ENCODE measurements at places on chromosomes 5 and 9.

DNA sequence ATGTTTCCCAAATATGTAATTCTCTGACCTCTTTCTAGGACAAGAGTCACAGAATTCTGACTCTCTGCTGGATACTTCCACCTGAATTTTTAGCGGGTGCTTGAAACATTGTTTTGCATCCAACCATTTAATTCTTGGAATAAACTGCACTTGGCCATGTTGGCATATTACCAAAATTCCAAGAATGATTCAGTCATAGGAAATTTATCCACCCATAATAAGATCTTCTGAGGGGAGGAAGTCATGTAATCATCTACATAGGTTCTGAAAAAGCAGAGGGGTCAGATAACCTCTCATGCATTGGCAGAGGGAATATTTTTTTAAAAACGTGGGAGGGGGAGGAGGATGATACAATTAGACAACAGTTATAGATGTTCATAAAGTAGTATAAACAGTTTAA lies 156.9 kb downstream of the PAM start:
- DNase-seq = no peak

DNA sequence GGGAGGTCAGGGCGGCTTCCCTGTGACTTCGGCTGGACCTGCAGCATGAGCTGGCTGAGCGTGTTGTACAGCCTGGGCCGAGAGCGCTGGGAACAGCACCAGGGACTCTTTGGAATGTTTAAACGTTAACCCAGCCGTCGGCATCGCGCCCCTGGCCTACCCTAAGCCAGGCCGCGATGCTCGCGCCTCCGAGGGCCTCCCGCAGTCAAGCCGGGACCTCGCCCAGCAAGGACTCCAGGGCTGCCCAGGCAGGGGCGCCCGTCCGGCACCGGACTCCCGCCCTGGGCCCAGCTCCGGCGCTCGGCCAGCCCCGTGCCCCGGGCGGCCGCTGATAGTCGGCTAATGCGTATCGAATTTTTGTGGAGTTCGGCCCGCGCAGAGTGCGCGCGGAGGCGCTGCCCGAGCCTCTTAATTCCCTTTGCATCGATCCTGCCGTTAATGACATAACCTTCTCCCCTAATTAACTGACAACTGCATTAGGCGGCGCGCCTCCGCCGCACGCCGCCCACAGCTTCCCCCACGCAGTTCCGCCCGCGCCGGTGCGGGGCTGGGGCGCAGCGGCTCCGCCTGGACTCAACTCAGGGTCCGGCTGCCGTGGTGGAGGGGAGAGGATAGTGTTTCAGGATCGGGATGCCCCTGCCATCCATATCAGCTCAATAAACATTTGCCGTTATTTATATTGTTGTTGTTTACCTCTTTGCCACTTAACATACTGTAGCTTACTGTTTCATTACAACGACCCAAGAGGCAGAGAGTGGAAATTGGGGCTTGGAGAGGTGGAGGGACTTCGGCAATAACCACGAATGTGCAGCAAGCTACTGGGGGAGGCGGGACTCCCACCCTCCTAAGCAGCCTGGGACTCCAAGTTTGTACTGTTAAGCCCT lies 28.8 kb upstream of the CDC23 start:
- peak; percentile 53 for DNase-seq

- DNase-seq = no peak
These were observed 75.6 kb downstream of the USP20 start for GRCh38 chr9:129910628-129911567.

DNA sequence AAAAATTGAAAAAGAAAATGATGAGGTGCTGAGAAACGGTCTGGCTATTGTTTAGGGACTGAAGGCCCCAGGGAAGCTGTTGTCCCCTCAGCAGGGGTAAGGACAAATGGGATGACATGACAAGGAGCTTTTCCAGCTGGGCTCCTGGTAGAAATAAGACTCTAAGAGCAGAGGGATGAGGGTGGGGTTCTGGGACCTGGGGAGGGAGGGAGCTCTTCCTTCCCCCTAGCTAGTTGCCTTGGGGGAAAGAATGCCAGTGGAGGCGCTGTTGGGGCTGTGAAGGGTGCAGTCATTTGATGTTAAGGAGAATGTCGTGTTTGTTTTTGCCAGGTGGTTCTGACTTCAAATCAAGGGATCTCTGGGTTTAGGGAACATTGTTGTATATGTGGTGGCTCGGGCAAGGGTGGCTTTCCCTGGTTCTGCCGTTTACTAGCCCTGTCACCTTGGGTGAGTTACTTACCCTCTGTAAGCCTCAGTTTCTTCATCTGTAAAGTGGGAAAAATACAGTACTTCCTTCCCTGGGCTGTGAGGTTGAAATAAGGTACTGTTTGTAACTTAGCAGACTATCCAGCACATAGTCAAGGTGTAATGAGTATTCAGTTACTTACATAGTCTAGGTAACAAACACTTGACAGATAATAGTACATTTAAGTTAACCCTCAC lies 47.8 kb downstream of the WWC1 start:
- DNase-seq = no peak

DNA sequence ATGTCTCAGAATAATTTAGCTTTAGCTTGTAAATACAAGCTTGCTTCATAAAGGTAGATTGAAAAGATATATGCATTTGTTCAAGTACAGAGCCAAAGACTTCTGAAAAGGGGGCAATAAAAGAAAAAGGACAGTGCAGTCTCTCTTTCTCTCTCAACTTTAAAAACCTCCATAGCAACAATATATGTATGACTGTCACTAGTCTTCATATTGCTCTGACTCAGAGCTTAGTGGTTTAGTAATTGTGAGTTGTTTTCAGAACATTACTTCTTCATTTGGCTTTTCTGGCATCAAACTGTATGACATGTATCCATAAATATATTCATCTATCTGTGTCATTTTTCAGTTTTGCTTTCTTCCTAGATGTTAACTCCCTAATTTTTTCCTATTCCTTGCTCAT lies 194.6 kb upstream of the KIF2A start:
- no peak for DNase-seq

DNA sequence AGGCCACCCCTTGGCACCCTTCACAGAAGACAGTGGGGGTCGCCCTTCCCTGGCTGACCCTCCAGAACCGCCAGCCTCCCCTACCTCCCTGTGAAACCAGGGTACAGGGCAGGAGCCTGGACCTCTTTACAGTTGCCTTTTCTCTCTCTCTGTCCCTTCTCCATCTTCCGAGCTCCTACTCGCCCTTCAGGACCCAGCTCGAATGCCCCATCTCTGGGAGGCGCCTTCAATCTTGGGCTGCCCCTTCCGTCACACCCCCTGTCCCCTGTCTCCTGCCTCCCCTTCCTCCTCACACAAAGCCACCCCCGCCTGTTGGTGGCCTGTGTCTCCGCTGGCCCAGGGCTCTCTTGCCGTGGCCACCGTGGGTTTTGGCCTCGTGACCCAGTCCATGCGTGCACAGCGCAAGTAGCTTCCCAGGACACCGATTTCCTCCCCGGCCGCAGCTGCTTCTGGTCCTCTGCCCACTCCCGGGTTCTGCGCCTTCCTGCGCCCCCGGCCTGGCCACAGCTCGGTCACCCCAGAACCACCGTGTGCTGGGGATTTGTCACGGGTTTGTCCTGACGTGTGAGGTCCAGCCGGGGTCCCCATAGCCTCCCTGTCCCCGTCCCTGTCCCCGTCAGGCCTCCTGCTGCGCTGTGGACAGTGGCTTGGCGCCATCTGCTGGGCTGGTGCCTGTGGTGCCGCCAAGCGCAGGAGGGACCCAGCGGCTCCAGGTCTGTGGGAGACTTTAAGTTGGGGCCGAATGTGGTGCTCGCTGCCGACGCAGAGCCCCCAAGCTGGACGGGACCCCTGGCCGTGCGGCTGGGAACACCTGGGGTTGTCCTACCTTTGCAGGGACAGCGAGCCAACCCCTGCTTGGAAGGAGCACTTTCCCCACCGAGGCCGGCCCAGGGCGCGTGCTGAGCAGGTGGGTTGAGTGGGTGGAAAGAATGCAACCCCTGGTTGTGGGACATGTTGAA lies 4.0 kb upstream of the TMEM250 start:
- peak; percentile 80 for DNase-seq

DNA sequence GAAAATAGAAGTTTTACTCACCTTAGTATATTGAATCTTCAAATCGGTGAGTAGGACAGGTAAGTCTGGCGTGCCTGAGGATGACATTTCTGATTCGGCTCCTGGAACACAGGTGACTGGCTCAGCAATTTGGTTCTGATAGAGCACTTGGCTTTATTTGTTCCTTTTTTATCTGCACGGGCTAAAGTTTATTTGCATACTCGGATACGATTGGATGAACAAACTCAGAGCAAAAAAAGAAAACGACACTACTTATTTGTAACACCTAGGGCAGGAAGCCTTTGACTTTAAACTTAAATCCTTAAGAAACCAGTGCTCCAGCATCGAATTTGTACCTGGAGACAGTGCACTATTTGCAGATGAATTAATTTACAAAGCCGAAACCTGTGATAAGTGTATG lies at the start of gene ALDH1A1:
TSS of gene ALDH1A1 (minus strand) at position 140 of the 400 bp plus-strand sequence. CDS start at position 87, 53 bp downstream.
- DNase-seq = peak; percentile 29

DNA sequence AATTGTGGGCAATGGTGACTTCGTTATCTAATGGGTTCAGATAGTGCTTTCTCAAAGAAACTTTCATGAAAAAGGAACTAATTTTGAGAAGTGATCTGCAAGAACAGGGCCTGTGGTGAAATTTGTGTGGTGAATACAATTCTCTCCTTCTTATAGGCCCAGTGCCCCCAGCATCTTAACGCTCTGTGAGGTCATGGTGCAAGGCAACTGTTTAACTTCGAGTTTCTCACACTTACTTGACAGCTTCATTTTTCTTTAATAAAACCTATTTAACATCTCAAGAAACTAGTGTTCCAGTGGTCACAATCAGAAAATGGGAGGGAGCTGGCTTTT lies 69.2 kb downstream of the FAM114A2 start:
- DNase-seq = no peak

- DNase-seq = no peak
These were observed 141.4 kb downstream of the CCDC192 start for GRCh38 chr5:127844581-127845021.

- no peak for DNase-seq
These were observed 36.5 kb downstream of the FOXI1 start for GRCh38 chr5:170142196-170142595.

DNA sequence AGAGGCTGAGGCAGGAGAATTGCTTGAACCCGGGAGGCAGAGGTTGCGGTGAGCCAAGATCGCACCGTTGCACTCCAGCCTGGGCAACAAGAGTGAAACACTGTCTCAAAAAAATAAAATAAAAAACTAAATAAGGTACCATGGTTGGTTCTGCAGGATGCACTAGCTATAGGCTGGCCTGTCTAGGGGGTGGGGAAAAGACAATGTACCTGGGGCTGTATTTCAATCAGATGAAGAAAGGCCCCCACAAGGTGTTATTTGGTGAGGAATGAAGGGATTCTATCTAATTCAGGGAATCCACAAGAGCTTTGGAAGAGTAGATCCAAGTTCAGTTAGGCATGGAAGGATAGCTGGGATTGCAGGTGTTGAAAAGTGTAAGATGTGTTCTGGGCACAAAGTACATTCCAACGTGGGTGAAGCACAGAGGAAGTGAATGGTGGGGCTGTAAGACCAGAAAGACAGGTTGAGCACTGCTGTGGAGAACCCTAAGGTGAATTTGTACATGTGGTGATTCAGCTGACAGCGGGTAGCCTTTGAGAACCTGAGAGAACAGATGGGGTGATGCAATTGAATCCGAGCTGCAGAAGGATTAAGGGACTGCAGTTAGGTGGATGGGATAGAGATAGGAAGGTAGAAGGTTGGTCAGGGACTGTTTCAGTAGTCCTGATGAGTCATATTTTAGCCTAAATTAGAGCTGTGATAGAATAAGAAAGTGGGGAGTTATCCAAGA lies 71.8 kb downstream of the CAST start:
- no peak for DNase-seq

DNA sequence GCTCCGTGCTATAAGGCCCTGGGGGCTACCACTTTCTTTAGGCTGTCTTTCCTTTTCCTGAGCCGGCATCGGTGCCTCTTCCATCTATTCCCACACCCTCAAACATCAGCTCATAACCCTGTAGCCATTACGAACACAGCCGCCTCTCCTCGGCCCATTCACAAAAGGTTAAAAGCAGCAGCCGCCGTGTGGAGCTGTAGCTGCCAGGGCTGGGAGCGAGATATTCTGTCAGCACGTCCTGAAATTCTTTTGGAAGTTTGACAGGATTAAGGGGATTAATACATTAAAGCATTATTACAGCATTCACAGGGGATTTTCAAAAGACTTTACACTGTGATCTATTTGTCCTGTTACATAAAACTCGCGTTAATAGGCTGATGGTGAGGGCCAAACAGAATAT lies 428.2 kb downstream of the CDK5RAP2 start:
- DNase-seq = no peak

- DNase-seq = no peak
These were observed 204.4 kb upstream of the DMRT1 start for GRCh38 chr9:636931-637591.

Measured in B cell (primary cell).